ENCODE measurements at places on chromosomes 7 and 10.

GRCh38 chr10:132138596-132138995 is 48.2 kb upstream of the DPYSL4 start:
- peak; percentile 19 for DNase-seq

- DNase-seq: no peak
Measured at GRCh38 chr7:149865437-149865836, 8.3 kb upstream of the ATP6V0E2 start.

- no peak for DNase-seq
Measured at GRCh38 chr10:107966826-107967225, 802.3 kb upstream of the SORCS1 start.

DNA sequence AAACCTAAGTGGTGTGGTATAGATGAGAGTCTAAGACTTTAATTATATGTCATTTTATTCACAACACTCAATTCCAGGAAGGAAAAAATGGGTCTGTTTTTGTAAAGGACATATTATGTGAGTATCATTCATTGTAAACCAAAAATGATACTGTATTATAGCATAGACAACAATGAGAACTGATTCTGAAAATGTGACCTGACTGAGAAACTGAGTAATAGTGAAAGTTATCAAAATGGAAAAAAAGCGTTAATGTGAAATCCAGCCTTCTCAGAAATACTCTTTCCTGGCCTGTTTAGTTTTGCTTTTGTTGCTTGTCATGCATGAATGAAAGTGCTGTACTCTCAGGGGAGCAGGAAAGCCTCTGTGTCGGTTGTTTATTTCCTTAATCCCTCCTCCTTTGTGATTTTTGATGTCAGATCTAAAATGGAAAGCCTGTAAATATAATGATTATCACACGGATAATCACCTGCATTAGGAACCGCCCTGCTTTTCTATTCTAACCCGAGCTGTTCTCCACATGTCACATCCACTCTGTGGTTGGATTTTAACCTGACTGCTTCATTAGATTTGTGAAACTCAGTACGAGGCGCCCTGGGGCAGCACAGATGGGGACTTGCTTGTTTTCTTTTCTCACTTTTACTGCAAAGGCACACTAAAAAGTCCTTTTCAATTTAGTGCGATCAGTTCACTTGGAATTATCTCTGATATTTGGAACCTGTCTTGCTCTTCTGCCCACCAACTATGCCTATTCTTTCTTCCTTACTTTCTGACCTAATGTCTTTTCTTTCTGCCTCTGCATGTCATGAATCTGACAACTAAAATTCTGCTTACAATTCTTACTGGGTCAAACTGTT is 240.9 kb upstream of the KAT6B start:
- DNase-seq: no peak

- no peak for DNase-seq
Measured at GRCh38 chr7:85522070-85522469, 335.2 kb upstream of the SEMA3D start.

- DNase-seq: no peak
Measured at GRCh38 chr10:55330486-55330885, 529.5 kb upstream of the PCDH15 start.

- DNase-seq: peak; percentile 44
Measured at GRCh38 chr7:148993193-148993592, 35.1 kb downstream of the PDIA4 start.

- no peak for DNase-seq
Measured at GRCh38 chr10:94678475-94678874, 5.1 kb upstream of the CYP2C18 start.

- DNase-seq: no peak
Measured at GRCh38 chr7:92297736-92298135, 52.0 kb downstream of the ANKIB1 start.

- no peak for DNase-seq
Measured at GRCh38 chr7:124089621-124090020, 56.8 kb upstream of the TMEM229A start.

- no peak for DNase-seq
Measured at GRCh38 chr7:25216837-25217236, 11.4 kb downstream of the NPVF start.

- DNase-seq: no peak
Measured at GRCh38 chr7:94621120-94621519, 34.8 kb downstream of the SGCE start.

DNA sequence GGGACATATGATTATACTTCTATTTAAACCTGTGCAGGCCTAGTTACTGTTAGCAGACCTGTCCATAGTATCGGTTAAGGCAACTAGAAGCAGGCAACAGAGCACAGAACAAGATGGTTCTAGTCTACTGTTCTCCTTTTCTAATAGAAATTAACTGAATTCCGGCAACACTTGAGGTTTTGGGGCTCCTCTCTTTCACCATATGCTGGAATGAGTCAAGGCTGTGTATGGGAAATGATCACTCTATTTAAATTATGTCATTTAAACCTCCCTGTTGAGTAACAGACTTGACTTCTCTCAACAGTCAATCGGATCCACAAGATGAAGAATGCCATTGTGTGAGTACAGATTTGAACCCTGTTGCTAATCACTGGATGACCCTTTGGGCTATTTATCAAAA is 6.2 kb upstream of the OTUD1 start:
- DNase-seq: no peak

GRCh38 chr10:77004917-77005564 is 632.6 kb downstream of the KCNMA1 start:
- DNase-seq: no peak

GRCh38 chr10:105585171-105585570 is 944.1 kb downstream of the SORCS3 start:
- DNase-seq: no peak

- DNase-seq: no peak
Measured at GRCh38 chr10:11755512-11756263, 13.5 kb downstream of the ECHDC3 start.

DNA sequence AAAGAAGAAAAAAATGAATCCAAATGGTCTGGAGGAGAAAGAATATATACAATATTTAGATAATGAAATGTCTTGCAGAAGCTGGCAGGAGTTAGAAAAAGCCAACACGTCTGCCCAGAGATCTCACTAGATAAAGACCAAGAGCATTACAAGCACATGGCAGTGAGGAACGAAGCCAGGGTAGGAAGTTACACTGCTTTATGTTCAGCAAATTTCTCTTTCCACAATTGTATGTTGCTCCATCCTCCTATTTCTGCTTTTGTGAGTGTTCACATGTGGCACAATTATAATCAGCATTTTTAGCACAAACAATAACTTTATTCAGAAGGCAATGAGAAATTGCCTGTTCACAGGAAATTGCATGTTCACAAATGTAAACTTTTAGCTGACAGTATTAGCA is 53.7 kb downstream of the LRRC17 start:
- DNase-seq: no peak

- no peak for DNase-seq
Measured at GRCh38 chr10:87880336-87880735, 16.9 kb downstream of the PTEN start.

- DNase-seq: peak; percentile 63
Measured at GRCh38 chr10:132845780-132846595, 60.0 kb upstream of the NKX6-2 start.

GRCh38 chr7:140512317-140513000 is 33.2 kb upstream of the MKRN1 start:
- no peak for DNase-seq

GRCh38 chr7:90250601-90251303 is 5.8 kb downstream of the CFAP69 start:
- no peak for DNase-seq

GRCh38 chr7:28572321-28573058 is 160.2 kb downstream of the CREB5 start:
- no peak for DNase-seq

DNA sequence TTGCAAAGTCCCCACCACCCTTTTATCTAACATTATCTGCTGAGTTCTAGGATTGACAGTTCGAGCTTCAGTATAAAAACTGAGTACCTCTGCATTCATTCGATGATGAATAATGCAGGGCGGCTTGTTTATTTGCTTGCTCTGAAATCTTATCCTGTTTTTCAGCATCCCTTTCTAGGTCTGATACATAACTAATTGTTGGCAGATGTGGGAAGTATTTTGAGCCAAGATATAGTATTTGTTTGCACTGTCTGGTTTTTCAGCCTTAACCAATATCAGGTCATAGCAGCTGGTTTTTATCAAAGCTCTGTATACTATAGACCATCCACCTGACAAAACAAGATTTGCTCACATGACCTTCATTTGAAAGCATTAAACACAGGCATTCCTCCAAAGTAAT is 161.4 kb downstream of the TFEC start:
- DNase-seq: no peak

GRCh38 chr10:63265222-63265617 is 132.1 kb downstream of the NRBF2 start:
- DNase-seq: no peak

DNA sequence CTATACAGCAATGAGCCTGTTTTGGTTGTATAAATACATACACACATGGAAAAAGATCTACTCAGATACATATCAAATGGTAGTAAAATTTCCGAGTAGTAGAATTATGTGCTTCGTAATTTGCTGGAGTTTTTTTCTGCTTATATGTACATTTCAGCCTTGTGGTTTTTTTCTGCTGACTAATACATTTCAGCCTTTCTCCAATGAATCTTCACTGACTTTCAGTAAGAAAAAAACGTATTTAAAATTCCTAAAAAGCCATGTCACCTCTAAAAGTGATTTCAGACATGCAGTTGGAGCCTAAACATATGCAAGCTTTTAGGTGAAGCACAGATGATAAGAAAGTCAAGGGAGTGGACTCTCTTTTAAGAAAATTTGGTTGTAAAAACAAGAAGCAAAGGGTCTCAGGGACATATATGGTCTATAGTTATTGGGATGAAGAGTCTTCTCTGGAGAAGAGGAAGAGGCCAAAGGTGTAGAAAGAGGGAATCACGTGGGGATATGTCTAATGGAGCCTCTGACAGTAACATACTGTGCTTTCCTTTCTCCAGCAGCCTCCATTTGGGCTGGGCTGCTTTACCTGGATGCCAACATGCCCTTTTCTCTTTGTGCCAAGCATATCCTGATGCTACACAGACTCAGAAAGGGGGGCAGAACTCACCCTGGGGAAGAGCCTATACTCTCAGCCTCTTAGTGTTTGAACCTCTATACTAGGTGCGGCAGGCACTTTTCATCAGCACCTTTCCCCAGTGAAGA is 2.4 kb downstream of the AMPH start:
- no peak for DNase-seq

DNA sequence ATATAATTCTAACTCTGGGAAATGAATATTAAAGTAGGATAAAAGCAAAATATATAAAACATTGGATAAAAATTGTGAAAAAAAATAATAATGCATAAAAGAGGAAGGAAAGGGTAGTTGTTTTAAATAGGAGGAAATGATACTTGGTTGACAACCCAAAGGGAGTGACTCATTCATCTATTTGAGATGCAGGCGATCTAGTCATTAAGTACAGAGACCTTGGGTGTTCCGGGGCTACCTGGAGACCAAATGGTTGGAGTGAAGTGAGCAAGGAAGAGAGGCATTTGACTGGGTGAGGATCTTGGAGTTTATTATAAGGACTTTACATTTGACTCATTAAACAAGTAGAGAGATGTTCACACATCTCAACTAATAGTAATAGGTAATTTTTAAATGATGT is 111.0 kb downstream of the LRRTM3 start:
- DNase-seq: no peak

DNA sequence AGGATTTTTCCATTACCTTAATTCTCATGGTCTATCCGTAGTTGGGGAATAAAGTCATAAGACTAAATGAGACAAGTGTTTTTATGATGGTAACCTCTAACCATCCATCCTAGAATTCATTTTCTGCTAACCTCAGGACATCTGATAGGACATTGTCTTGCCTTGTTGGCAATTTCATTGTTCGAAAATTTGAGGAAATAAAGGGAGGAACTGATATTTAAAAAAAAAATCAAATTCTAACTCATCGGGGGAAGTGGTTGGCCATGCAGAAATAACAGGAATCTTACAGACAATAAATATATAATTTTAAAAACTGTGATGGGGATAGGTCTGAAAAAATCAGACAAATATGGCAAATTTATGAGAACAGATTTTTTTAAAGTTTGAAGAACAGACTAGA is 21.7 kb upstream of the RHOBTB1 start:
- DNase-seq: no peak

DNA sequence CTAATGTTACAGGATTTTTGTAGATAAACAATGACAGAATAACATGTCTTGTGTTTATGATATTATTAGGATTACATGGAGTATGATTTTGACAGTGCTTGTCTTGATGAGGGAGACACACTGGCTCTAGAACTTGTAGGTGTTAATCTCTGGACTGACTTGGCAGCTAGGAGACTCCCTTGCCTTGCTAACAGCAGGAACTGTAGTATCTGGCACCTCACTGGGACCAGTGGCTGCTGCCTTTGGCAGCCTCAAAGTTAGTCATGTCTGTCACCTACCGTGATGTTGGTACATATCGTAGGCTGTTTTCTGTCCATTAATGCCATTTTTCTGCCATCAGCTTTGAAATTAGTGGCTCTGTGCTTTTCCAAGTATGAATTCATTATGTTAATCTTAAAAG is 261.5 kb downstream of the CDK14 start:
- DNase-seq: no peak

GRCh38 chr7:51237446-51238133 is 79.0 kb downstream of the COBL start:
- no peak for DNase-seq

- DNase-seq: no peak
Measured at GRCh38 chr7:135233570-135233969, at the start of gene STRA8. Gene STRA8, plus strand, starts transcription at chr7:135233838. Its CDS starts 6,687 bp downstream, at chr7:135240525.

- DNase-seq: no peak
Measured at GRCh38 chr7:154484406-154484805, 432.2 kb downstream of the DPP6 start.

DNA sequence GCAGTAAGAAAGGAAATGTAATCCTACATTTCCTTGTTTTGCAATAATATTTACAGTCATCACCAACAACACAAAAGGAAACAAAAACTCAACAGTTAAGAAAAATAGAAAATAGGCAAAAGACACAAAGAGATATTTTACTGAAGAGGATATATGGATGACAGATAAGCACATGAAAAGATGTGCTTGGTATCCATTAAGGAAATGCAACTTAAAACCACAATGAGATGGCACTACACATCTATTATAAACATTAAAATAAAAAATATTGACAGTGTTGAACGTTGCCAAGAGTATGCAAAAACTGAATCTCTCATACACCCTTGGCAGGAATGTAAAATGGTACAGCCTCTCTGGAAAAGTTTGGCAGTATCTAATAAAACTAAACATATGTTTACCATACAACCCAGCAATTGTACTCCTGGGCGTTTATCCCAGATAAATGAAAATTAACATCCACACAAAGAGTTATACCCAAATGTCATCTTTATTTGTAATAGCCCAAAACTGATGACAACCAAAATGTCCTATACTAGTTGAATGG is 5.4 kb downstream of the CEP41 start:
- no peak for DNase-seq
